M059J (cell line): ENCODE measurements at places on chromosomes 11 and 22.

- no peak for DNase-seq
Observed at GRCh38 chr11:115535781-115536180, 31.6 kb upstream of the CADM1 start.

DNA sequence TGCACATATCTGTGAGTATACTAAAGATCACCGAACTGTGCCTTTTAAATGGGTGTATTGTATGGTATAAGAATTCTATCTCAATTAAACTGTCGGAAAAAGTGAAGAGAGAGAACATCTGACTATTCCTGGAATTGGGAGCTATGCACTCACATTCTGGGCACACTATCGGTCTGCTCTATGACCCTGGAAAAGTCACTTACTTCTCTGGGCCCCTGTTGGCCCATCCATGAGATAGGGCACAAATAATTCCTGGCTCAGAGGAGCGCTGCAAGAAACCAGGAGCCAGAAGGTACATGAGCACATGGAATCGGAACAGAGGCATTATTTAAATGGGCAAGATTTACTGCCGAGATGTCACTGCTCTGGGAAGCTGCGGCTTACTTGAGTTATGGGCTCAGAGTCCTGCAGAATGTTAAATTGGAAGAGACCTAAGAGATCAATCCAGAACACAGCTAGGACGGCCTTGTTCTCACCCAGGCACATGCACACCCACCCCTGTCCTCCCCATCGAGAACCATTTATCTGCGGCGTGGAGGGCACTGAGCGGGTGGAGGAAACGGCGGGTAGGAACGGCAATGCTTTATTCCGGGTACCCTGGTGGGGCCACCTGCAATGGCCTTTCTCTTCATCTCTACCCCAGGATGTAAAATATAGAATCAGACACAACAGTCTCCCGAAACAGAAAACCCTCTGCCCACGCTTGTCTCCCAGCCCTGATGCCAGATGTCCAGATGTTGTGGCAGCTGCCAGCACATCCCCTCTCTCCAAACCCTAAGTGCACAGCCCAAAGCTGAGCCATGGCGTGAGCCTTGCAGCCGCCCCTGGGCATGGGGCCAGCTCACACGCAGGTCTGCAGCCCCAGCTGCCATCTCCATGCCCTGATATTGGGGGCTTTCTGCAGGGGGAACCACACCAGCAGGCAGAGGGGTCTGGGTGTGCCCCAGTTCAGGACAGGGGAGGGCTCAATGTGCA lies 142.4 kb downstream of the DSCAML1 start:
- DNase-seq, result no peak

DNA sequence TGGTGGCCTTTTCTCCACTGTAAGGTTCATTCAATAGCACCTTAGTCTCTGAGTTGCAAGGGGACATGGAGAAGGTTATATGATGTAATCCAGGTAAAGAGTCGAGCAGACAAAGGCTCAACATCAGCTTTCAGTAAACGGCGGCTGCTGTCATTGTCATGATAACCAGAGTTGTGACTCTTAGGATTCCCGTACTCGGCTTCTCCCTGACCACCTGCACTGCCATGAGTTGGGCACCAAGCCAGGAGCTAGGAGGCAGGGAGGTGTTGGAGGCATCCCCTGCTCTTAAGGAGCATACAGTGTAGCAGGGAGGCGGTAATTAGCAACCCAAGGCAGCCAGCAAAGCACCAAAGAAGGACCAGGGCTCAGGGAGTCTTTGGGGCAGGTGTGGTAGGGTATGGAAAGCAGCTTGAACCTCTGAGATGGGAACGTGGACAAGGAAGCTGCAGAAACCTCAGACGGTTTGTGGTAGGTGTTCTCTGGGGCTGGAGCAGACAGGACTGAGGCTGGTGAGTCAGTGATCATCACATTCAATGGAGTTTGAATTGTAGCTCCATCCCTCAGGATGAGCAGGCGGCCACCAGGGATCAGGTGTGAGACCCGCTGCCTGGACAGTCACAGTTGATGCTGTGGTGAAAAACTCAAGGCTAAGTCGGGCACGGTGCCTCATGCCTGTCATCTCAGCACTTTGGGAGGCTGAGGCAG lies 31.7 kb downstream of the LIF start:
- DNase-seq, result no peak

DNA sequence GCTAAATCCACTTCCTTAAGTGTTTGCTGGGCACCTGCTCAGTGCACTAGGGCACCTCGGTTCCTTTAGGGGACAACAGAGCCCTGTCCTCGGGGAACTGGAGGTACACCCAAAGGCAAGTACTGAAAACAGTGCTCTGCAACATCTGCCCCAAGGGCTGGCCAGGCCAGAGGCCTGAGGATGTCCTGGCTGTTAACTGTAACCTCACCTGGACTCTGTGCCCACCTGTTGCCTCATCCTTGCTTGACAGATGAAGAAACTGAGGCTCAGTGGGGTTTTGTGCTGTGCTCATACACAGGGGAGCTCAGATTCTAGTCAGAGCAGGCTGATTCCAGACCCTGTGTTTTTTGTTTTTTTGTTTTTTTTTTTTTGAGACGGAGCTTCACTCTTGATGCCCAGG lies 2.6 kb downstream of the SEC14L4 start:
- DNase-seq, result no peak

- no peak for DNase-seq
Observed at GRCh38 chr22:47005506-47006408, 243.3 kb downstream of the TBC1D22A start.

DNA sequence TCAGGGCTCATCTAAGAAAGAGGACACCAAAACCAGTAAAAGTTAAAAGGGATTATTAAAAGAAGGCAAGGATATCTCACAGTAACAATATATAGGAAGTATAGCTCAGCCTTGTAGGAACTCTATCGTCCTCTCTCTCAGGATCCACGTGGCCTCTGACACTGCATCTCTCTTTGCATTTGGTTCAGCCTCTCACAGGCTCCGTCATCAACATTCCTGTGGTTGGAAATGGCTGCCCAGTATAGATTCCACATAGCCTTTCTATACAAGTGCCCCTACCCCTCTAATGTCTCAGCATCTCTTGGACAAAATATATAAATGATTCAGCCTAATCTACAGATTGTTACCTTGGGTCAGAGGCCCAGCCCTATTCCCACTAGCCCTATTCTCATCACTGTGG lies 101.3 kb upstream of the DBX1 start:
- no peak for DNase-seq

GRCh38 chr11:1532606-1533341 lies 39.3 kb downstream of the DUSP8 start:
- peak; percentile 31 for DNase-seq

- DNase-seq, result peak; percentile 70
Observed at GRCh38 chr22:23225724-23226496, 45.6 kb downstream of the BCR start.

GRCh38 chr22:20965104-20965887 lies 1.8 kb upstream of the AIFM3 start:
- no peak for DNase-seq

GRCh38 chr22:23503736-23504440 lies 76.2 kb downstream of the IGLL1 start:
- no peak for DNase-seq

DNA sequence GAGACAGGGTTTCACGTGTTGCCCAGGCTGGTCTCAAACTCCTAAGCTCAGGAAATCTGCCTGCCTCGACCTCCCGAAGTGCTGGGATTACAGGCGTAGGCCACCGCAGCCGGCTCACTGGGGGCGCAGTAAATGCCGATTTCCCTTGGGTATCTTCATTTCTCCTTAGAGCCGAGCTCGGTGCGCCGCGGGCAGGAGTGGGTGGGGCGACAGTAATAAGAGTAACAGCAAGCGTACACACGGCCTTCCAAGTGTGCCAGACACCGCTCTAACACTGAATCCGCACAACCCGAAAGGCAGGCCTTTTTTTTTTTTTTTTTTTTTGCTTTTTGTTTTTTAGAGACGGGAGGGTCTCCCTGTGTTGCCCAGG lies 500 bp upstream of the ADSL start:
- peak; percentile 31 for DNase-seq

- DNase-seq, result no peak
Observed at GRCh38 chr11:95716266-95716665, 73.3 kb downstream of the FAM76B start.

- DNase-seq, result peak; percentile 40
Observed at GRCh38 chr11:128694618-128695481, 978 bp downstream of the FLI1 start.

GRCh38 chr11:56160217-56160616 lies at the start of gene OR8K5:
Gene OR8K5, minus strand, starts transcription at chr11:56160317. Its CDS starts 0 bp downstream, at chr11:56160317.
- no peak for DNase-seq

- DNase-seq, result no peak
Observed at GRCh38 chr22:48209473-48210197, 1447.2 kb downstream of the TBC1D22A start.

DNA sequence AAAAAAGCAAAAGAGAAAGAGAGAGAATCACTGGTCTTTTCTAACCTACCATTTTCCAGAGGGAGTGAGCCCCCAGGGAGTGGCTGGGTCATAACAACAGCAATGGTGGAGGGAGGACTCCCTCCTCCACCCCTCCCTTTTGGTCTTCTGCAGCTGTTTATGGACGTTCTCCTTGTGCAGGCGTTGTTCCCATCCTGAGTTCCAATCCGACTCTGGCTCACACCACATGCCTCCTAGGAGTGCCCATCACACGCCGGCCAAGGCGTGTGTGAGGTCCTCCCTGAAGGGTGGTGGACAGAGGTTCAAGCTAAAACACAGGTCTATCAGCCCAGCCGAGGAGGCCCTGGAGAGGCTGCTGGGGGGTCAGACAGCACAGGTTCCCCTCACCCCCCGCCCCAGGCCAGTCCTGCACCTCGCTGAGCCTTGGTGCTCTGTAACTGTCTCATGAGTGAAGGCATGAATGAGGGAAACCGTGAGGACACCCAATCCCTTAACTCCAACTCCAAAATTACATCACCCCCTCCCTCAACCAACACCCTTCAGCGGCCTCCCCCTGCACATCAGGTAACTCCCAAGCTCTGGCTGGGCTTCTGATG lies 29.4 kb downstream of the IFT27 start:
- no peak for DNase-seq

- peak; percentile 47 for DNase-seq
Observed at GRCh38 chr11:120929664-120930154, 94.2 kb upstream of the TBCEL start.

- DNase-seq, result no peak
Observed at GRCh38 chr11:74208507-74208906, 37.4 kb downstream of the PPME1 start.

DNA sequence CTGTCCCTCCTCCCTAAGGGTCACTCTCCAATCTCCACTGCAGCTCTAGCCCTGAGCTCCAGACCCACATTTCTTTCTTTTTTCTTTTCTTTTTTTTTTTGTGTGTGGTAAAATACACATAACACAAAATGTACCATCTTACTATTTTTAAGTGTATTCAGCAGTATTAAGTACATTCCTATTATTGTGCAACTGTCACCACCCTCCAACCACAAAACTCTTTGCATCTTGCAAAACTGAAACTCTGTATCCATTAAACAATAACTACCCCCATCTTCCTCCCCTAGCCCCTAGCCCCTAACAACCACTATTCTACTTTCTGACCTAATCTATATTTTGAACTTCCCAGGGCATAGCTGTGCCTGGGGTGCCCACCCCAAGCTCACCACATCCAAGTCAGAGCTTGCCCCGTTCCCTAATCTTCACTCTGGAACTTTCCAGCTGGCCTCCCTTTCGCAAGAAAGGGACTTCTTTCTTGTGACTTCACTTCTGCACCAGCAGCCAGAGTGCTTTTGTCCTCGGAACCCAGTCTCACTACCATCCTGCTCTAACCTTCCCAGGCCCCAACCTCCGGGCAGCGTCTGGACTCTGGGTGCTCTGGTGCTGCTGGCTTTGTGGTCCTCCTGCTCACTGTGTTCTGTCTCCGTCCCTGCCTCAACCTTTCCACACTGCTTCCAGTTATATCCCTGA lies 30.7 kb downstream of the PARVG start:
- DNase-seq, result no peak

DNA sequence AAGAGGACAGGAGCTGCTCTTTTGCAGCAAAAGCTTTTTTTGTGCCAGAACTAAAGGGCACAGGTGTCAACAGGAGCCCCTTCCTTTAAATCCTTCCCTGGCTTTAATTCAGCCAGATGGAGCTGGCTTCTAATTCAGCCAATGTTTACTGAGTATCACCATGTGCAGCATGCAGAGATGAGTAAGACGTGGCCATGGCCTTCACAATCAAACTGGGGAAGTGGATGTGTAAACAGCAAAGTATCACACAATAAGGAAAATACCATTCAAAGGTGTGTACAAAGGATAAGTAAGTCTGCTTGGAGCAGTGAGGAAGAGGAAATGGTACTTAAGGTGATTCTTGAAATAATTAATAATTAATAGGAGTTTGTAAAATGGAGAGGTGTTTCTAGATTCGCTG lies 243.4 kb downstream of the NXPE2 start:
- no peak for DNase-seq

- peak; percentile 91 for DNase-seq
Observed at GRCh38 chr11:66020618-66021357, 5.5 kb downstream of the CATSPER1 start.

GRCh38 chr22:39972641-39973040 lies 12.4 kb downstream of the TMA7B start:
- DNase-seq, result no peak

DNA sequence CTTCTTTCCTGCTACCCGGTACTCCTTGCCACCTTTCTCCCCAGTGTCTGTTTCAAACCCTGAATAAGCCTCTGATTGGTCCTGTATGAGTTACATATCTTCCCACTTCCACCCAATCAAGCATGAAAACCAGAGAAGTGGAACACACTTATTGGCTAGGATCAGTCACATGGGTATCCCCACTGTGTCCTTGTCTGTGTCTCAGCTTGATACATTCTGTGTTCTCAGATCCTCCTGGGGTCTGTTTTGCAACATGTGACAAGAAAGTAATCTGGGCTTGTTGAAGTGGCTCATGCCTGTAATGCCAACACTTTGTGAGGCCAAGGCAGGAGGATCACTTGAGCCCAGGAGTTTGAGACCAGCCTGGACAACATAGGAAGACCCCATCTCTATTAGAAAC lies 23.9 kb downstream of the MCHR1 start:
- no peak for DNase-seq

DNA sequence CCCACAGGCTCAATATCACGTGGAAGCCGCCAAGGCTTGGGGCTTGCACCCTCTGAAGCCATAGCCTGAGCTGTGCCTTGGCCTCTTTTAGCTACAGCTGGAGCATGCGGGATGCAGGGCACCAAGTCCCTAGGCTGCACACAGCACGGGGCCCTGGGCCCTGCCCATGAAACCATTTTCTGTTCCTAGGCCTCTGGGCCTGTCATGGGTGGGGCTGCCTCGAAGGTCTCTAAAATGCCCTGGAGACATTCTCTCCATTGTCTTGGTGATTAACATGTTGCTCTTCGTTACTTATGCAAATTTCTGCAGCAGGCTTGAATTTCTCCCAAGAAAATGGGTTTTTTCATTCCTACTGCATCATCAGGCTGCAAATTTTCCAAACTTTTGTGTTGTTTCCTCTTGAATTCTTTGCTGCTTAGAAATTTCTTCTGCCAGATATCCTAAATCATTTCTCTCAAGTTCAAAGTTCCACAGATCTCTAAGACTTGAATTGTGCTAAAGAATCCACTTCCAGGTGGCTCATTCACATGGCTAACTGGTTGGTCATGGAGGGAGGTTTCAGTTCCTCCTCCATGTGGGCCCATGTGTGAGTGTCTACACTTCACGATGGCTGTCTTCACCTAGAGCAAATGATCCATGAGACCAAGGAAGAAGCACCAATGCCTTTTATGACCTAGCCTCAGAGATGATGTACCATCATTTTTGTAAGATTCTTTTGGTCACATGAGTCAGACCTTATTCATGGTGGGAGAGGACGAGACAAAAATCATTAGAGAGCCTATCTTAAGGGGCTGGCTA lies 7.4 kb upstream of the CREBZF start:
- peak; percentile 20 for DNase-seq
